GOT3 (cell line): ENCODE measurements at places on chromosomes 11 and 22.

- no peak for DNase-seq
These were observed 23.0 kb downstream of the CD5 start for GRCh38 chr11:61125310-61125684.

DNA sequence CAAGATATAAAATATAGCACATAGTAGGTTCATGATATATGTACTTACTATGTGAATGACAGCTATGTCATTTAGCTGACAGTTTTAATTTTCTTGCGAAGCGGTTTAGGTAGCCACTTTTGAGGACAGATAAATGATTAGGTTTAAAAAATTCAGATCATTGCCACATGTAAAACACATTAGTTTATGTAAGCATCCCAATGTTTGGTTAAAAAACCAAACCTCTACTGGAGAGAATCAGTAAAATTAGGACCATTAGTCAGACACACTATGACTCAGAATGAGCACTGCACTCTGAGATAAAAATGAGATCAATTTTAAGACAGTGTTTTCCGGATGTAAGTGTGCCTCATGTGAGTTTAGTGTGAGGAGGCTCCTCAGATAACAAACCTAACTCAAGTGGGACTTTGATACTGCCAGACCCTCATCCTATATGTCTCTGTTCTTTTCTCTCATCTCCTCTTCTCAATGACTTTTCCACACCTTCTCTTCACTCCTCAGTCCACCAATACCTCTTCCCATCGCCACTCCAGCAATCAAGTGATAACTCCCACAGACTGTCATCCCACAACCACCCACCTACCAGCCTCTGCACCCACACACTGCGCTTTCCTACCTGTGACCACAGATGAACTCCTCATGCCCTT is 6.8 kb upstream of the OR2AT4 start:
- no peak for DNase-seq

DNA sequence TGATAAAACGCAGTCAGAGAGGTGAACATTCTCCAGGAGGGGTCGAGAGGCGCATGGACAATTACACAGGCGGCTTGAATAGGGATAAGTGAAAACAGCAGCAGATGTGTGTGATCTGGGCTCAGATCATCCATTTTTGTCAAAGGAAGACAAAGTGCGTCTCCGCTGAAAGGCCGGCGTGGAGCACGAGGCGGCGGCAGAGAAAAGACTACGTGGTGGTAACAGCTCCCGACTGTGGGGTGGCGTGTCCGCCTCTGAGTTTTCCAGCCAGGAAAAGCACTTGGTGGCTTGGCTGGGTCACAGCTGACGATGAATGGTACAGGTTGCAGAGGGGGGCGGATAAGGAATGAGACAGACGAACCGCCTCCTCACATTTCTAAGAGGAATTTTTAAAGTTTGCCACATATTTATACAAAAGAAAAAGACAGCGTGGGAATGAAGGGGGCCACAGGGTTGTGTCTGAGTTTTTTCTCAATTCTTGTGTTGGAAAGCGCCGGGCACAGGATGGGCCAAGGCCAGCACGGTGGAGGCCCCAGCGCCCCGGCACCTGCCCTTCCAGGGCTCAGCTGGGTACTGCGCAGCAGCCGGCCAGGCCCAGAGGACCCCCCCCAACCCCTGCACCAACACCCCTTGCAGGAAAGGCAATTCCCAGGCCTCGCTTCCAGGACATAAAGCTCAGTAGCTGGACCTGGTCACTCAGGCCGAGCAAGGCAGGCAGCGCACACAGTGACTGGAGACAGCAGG is 80.4 kb downstream of the TRMU start:
- DNase-seq: no peak

DNA sequence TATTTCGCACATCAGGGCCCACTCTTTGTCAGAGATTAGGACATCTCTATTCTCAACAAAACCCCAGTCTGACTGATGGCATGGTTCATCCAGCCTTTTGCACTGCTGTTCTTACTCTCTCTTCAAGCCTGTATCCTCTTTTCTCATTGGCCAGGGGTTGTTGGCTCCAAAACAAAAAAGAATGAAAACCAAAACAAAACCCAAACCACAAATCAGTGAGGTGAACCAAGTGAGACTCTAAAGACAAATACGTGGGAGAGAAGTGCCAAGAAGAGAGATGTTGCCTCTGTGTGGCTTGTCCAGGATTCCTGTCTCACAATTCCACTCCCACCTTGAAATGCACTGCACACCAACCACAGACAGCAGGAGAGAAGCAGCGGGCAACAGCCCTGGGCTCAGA is 278.9 kb upstream of the NARS2 start:
- no peak for DNase-seq

GRCh38 chr11:19648321-19648720 is 64.3 kb upstream of the NAV2 start:
- no peak for DNase-seq

- no peak for DNase-seq
These were observed 102.1 kb downstream of the CD44 start for GRCh38 chr11:35241083-35241482.

DNA sequence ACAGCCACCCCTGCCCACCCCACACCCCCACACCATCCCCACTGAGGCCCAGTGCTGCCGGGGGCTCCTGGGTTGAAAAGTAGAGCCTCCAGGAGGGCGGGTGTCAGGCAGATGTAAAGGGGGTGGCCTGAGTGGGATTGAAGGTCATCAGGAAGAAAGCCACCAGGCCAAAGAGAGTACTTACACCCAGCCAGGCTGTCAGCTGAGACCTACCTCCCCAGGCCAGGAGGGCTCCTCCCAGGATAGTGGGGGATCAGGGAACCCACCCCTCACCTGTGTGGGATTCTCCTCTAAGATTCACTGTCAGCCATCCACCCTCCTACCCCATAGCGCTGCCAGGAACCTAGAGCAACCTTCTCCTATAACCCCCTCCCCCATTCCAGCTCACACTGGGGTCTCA is 17.2 kb upstream of the FCHSD2 start:
- no peak for DNase-seq

GRCh38 chr22:23268877-23269276 is 88.6 kb downstream of the BCR start:
- no peak for DNase-seq

DNA sequence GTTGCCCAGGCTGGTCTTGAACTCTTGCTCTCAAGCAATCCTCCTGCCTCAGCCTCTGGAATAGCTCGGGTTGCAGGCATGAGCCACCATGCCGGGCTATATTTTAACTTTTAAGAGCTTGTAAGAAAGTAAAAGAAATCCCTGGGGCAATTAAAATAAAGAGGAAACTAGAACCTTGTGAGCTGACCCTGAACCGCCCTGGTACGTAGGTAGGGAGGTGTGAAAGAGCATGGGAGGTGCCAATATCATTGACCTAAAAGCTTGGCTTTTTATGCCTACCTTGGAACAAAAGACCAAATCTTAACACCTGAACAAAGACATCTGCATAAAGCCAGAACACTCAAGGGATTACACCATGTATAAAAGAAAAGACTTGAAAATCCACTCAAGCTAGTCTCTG is 595.1 kb downstream of the SOX6 start:
- no peak for DNase-seq

GRCh38 chr11:15055620-15056356 is 17.6 kb upstream of the CALCB start:
- no peak for DNase-seq

DNA sequence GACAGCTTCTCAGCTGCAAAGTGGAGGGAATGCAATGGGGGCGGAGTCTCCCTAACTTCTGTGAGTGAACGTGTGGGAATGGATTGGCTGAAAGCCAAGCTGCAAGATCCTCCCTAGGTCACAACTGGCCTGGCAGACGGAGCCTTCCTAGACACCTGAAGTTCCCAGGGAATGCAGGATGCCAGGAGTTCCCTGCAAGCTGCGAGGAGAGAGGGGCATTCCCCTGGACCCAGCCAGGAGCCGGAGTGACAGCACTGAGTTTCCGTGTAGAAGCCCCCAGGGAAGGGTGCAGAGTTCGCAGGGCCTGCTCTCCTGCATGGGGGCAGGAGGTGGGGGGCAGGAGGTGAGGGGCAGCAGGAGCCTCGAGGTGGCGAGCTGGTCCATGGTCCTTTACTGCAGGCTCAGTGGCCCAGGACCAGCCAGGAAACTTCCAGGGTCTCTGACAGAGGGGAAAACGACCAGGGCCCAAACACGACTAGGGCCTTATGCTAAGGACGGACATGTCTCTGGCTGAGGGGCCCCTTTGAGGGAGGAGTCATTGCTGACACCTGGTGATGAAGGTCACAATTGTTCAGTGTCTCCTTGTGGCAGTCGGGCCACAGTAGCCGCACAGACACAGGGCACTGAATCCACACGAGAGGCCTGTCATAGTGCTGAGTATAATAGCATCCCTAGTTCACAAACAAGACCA is 141.4 kb downstream of the FBXO7 start:
- no peak for DNase-seq

DNA sequence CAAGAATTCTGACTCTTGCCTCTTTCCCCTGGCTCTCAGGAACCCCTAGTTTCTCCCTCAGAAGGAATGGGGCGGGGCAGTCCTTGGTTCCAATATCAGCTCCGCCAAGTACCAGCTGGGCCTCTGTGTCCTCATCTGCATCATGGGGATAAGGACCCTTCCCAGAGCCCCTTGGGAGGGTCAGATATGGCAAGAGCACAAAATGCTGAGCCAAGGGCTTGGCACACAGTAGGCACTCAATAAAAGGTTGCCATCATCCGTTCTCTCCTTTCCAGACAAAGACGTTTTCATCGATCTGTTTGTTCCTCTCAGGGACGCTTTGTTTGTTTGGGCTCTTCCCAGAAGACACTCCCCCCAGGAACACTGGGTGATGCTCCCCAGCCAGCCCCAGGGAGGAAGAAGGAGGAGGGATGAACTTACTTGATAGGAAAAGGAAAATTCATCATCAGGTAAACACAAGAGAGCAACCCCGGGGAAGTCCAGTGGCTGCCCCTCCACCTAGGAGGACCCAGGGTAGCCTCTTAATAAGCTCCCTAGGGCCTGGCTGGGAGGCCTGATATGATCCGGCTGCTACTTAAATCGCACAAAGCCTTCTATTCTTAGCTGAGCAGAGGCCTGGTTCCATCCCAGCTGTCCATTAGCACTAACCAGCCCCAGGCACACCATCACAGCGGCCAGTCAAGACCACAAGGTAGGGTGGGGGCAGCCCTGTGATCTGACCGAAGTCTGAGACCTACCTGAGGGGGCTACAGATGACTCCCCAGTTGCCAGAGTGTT is 19.6 kb downstream of the GDPD5 start:
- no peak for DNase-seq

DNA sequence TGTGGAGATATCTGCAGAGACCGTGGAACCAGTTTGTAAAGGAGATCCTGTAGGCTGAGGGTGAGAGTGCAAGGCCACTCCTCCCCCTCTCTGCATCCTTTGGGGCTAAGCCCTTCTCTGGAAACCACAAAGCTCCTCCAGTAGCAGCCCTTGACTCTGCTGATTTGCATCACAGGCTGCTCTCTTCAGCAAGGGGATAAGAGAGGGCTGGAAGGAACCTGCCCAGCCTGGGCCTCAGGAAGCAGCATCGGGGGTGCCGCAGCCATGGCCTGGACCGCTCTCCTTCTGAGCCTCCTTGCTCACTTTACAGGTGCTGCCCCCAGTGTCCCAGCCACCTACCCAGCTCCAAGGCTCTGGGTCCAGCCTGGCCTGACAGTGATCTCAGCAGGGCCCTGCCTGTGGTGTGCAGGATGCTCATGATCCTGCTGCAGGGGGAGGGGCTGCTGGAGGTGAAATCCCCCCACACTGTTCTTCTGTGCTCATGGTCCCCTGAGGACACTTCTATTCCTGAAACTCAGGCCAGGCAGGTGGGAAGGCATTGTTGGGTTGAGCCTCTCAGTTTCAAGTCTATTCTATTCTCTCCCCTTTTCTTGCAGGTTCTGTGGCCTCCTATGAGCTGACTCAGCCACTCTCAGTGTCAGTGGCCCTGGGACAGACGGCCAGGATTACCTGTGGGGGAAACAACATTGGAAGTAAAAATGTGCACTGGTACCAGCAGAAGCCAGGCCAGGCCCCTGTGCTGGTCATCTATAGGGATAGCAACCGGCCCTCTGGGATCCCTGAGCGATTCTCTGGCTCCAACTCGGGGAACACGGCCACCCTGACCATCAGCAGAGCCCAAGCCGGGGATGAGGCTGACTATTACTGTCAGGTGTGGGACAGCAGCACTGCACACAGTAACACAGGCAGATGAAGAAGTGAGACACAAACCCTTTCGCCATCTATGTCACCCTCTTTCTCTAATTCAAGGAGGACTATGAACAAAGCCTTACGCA is 68.5 kb upstream of the IGLL5 start:
- no peak for DNase-seq

DNA sequence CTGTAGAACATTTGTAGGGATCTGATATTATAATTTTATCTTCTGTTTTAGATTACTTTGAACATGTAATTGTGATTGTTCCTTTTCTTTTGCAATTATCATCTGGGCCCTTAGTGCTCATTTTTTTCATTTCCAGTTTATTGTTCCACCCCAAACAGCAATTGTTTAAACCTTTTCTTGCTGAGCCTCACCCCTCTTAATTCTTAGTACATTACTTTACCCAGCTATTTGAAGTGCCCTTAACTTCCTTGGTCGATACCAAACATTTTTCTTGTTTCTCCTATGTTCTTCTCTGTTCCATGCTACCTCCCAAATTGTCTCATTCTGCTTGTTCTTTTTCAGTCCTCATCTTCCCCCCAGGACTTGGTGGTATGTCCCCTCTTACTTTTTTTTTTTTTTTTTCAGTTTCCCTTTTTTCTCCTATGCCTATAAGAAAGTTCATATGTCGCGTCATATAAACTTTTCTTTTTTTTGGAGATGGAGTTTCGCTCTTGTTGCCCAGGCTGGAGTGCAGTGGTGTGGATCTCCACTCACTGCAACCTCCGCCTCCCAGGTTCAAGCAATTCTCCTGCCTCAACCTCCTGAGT is 3.5 kb downstream of the CUL5 start:
- no peak for DNase-seq

DNA sequence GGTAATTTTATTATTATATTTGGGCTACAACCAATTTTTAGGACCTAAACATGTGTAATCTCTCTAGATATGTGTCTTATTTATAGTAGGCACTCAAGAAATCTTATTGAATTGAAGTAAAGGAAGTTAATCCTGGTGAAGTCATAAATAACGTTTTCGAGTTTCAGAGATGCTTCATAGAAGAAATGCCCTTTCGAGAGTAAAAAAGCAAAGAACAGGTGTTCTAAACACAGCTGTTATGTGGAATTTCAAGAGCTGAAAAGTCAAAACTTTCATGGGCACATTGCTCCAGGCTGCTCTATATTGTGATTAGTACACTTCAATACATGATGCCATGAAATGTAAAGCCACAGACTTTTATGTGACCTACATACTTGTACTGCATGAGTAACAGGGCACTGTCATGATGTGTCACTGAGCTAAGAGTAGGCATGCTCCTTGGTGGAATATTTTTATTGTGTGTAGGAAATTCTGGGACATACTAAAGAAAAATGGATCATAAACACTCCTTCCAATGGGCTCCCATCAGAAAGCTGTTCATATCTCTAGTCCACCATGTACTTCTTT is 7.2 kb upstream of the ELMOD1 start:
- no peak for DNase-seq
